ENCODE measurements at places on chromosomes 5 and 9.
A peak's percentile ranks its signal among the peaks of the same experiment; 100 is the strongest.

DNA sequence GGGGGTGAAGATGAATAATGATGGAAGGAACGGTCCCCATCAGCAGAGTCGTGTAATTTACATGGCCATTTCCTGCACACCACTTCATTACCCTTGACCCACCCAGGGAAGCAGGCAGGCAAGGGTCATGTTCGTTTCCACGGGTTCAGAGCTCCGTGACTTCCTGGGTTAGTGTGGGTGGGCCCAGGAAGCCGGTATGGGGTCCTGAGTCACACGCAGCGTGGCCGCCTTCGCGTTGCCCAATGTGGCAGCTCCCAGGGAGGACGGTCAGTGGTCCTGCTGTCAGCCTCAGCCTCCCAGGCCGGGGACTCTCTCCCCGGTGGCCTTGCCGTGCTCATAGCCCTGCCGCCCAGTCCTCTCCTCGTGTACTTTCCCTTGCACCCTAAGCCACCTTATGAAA, 5.1 kb upstream of the TERT start:
- DNase-seq: no peak

DNA sequence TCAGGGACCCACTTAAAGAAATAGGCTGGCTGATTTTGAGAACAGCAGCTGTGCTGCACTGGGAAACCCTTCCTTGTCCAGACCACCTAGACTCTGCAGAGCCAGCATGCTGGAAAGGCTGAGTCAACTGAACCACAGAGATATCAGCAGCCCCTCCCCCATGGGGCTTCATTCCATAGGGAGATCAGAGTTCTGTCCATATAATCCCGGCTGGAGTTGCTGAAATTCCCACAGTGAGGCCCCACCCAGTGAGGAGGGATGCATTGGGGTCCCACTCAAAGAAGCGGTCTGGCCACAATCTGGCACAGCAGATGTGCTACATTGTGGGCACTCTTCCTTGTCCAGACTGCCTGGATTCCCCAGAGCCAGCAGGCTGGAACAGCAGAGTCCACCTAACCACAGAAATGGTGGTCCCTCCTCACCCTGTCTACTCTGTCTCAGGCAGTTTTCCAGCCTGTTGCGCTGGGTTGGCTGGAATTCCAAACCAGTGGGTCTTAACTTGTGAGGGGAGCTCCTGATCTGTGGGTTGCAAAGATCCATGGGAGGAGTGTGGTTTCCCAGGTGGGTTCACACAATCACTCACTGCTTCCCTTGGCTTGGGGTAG, 127.1 kb downstream of the RNF180 start:
- no peak for DNase-seq

- DNase-seq: no peak
Measured at GRCh38 chr5:81848362-81848880, 97.5 kb upstream of the SSBP2 start.

DNA sequence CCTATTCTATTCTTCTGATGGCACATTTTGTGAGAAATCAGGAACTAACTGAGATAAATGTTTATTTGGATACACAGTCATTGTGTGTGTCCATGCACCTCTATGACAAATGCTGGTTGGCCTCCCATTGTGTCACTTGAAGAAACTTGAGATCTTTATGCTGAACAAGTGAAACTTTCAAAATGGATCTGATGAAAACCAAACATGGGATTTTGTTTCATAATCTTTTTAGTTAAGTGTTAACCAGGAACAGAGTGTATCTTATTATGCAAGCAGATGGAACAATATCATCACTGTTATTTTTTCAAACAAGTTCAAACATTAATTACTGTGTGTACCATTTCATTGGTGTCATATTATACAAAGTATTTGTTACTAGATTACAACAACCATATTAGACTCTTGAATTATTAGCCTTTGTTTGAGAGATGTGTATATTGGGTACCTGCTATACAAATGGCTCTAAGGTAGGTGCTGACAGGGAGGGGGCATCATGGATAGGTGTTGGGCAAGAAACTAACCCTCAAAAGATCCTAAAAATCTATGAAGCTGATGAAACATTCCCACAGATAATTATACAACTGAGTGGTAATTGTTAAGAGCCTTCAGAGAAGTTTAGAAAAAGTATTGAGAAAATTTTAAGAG, 159.8 kb downstream of the PALM2AKAP2 start:
- no peak for DNase-seq

GRCh38 chr5:39526914-39527477, 102.2 kb upstream of the DAB2 start:
- no peak for DNase-seq

- no peak for DNase-seq
Measured at GRCh38 chr5:164359260-164360255, 854.1 kb downstream of the MAT2B start.

DNA sequence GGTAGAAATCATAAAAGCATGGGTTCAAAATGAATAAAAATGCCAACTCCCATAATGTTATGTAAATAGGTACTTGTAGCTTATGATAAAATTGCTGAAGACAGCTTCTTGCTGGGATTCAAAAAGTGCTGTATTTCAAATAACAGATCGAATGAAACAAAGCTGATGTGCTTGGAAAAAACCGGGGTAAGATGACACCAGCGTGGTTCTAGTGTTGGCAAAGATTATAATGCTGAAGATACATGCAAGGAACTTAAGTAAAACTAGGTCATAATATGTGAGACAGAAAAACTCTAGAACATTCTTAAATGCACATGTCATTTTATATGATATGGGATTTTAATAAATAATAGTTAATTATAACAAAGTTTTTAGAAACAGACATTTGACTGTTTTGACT, 44.4 kb upstream of the APC start:
- DNase-seq: no peak

- no peak for DNase-seq
Measured at GRCh38 chr9:137085920-137086530, 760 bp upstream of the MAN1B1 start.

- DNase-seq: no peak
Measured at GRCh38 chr5:140883373-140883772, 1.4 kb downstream of the PCDHA13 start.

GRCh38 chr5:38384396-38384795, 126.0 kb downstream of the EGFLAM start:
- no peak for DNase-seq

DNA sequence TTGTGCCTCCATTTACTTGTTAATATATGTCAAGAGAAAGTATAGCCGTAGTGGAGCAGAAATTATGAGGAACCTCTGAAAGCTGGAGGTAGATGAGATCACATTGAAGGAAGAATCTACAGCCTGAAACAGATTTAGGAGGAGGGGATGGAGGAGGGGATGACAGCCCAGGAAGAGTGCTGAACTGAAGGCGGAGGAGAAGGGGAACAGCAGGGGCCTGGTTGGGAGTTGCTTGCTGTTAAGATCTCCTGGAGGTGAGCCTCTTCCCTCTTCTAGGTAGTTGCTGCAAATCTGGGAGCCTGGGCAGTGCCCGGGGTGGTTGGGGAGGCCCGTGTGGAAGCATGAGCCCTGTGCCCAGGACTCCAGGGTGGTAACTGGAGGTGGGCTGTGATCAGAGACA, 111.8 kb upstream of the SEMA6A start:
- no peak for DNase-seq

GRCh38 chr9:89277454-89277853, 33.5 kb upstream of the CKS2 start:
- DNase-seq: no peak

DNA sequence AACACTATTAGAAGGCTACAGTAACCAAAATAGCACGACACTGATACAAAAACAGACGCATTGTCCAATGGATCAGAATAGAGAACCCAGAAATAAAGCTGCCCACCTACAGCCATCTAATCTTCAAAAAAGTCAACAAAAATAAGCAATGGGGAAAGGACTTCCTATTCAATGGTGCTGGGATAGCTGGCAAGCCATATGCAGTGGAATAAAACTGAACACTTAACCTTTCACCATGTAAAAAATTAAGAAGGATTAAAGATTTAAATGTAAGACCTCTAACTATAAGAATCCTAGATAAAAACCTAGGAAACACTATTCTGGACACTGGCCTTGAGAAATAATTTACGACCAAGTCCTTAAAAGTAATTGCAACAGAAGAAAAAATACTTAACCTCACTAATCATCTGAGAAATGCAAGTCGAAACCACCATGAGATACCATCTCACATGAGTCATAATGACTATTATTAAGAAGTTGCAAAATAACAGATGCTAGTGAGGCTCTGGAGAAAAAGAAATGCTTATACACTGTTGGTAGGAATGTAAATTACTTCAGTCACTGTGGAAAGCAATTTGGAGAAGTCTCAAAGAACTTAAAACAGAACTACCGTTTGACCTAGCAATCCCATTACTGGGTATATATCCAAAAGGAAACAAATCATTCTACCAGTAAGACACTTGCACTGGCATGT, 203.3 kb upstream of the CDH9 start:
- no peak for DNase-seq

GRCh38 chr5:1246711-1247431, 21.7 kb downstream of the SLC6A18 start:
- DNase-seq: no peak

- no peak for DNase-seq
Measured at GRCh38 chr5:178895615-178896571, at the start of gene ZFP2. Gene ZFP2, plus strand, starts transcription at chr5:178895913. Its CDS starts 35,401 bp downstream, at chr5:178931314.

GRCh38 chr5:155728146-155728856, 598.7 kb upstream of the SGCD start:
- peak; percentile 30 for DNase-seq

All from NCI-H187 (cell line).